Hematopoietic multipotent progenitor cell treated with erythropoietin and hydrocortisone succinate and interleukin-3 and kit ligand, for 6 days (in vitro differentiated cells): ENCODE measurements at places on chromosomes 16 and 17.

DNA sequence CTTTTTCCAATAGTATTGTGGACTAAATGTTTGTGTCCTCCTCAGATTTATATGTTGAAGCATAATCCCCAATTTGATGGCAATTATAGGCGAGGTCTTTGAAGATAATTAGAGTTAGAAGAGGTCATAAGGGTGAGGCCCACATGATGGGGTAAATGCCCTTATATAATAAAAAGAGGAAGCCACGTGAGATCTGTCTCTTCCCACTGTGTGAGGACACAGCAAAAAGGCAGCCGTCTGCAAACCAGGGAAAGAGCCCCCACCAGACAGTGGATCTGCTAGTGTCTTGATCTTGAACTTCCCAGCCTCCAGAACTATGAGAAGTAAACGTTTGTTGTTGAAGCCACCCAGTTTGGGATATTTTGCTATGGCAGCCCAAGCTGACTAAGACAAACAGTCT, 76.0 kb downstream of the LYRM1 start:
- peak; percentile 29 for DNase-seq

DNA sequence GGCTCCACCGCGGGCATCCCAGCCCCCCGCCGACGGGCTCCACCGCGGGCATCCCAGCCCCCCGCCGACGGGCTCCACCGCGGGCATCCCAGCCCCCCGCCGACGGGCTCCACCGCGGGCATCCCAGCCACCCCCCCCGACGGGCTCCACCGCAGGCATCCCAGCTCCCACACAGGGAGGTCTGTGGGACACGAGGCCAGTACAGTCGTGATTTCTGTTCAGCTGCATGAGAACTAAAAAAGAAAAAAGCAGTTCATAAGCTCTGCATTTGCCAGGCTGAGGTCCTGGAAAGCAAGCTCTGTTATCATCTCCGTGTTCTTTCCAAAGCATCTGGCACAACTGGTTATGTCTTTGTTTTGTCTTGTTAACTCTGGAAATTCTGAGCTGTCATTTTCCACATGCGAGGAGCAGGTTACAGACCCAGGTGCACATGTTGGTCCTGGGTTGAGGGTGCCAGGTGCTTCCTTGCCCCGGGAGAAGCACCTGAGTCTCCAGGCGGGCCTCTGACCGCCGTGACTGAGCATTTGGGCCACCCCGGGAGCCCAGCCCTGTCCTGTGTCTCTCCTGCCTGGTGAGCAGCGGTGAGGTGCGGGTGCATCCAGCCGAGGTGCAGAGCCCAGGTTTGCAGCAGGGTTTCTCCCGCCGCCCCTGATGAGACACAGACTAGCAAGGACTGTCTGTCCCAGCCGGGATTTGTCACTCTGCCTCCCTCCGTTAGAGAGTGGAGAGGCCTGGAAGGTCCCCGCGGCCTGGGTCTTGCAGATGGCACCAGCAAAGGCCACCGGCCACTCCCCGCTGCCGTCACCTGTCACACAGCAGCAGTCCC, 9.9 kb upstream of the WFIKKN1 start:
- DNase-seq: no peak

DNA sequence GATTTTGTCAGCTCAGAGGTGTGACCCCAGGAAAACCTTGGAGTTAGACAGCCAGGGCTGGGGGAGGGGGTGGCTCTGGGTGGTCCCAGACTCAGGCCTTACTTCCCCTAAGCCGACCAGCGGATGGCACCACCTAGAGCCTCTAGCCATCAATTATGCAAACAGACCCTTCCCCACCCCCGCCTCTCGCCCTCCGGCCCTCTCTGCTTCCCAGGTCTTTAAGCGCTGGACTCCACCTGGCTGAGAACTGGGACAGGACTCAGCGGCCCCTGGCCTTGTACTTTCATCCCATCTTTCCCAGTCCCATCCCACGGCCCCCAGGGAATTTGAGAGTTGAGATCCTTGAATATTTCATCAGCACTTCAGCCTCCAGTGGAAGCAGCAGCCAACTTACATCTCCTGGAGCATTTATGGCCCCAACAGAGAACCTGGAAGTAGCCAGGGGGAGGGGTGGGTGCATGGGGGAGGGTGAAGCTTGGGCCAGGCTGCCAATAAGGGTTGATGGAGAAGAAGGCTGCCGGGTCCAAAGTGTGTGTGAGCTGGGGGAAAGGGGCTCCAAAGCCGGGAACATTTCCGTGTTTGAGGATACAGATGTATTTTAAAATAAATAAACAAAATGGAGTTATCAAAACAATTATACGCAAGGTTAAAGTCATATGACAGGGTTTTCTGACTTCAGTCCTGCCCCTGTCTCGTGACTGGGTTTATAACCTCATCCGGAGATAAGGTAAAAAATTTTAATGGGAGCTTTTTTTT, 7.5 kb upstream of the JUP start:
- no peak for DNase-seq

DNA sequence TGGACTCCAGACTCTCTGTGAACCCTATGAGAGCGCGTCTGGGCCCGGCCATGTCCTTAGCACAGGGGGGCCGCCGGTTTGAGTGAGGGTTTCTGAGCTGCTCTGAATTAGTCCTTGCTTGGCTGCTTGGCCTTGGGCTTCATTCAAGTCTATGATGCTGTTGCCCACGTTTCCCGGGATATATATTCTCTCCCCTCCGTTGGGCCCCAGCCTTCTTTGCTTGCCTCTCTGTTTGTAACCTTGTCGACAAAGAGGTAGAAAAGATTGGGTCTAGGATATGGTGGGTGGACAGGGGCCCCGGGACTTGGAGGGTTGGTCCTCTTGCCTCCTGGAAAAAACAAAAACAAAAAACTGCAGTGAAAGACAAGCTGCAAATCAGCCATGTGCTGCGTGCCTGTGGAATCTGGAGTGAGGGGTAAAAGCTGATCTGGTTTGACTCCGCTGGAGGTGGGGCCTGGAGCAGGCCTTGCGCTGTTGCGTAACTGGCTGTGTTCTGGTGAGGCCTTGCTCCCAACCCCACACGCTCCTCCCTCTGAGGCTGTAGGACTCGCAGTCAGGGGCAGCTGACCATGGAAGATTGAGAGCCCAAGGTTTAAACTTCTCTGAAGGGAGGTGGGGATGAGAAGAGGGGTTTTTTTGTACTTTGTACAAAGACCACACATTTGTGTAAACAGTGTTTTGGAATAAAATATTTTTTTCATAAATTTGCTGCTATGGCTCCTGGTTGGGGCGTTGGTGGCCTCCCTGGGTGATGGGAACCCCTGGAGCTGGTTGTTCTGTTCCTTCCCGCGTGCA, 23.1 kb downstream of the STAT5A start:
- peak; percentile 98 for DNase-seq

GRCh38 chr16:80583466-80583865, 42.7 kb downstream of the DYNLRB2 start:
- DNase-seq: no peak

- no peak for DNase-seq
These were observed 23.8 kb downstream of the SDK2 start for GRCh38 chr17:73620414-73620813.

DNA sequence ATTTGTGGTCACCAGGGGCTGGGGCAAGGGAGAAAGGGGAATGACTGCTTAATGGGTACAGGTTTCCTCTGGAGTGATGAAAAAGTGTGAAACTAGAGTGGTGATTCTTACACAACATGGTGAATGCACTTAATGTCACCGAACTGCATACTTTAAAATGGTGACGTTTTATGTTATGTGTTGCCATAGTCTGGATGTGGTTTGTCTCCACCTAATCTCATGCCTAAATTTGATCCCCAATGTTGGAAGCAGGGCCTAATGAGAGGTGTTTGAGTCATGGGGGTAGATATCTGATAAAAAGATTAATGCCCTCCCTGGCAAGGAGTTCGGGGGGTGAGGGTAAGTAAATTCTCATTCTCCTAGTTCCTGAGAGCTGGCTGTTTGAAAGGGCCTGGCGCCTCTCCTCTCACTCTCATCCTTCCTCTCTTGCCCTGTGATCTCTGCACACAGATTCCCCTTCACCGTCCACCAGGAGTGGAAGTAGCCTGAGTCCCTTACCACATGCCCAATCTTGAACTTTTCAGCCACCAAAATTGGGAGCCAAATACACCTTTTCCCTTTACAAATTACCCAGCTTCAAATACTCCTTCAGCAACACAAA, 15.3 kb downstream of the XPO6 start:
- DNase-seq: no peak

DNA sequence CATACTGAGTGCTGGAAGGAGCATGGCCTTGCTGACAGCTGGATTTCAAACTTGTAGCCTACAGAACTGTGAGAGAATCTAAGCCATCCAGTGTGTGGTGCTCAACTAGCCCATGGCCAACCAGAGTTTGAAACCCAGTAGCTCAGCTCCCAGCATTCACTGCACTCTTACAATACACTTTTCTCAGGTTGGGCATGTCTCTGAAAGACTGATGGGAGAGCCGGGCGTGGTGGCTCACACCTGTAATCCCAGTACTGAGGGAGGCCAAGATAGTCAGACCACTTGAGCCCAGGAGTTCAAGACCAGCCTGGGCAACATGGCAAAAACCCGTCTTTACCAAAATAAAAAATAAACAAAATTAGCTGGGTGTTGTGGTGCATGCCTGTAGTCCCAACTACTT, 3.8 kb downstream of the CPNE2 start:
- DNase-seq: no peak

GRCh38 chr17:4109449-4109848, 33.4 kb downstream of the ZZEF1 start:
- DNase-seq: no peak

DNA sequence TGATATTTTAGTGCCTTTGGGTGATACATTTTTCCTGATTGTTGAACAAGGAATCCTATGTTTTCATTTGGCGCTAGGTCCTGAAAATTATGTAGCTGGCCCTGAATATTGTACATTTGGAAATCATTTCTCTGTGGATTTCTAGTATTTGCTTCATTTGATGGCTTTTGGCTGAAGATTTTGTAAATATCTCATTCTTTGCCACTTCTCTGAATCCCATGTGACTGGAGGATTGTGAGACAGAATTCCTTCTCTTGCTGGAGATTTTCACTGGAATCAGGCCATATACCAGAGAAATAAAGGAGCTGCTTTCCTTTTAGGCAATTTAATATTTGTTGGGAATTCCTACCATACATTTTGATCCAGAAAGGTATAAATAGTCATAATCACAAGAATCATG, 8.6 kb downstream of the KRT28 start:
- DNase-seq: no peak

DNA sequence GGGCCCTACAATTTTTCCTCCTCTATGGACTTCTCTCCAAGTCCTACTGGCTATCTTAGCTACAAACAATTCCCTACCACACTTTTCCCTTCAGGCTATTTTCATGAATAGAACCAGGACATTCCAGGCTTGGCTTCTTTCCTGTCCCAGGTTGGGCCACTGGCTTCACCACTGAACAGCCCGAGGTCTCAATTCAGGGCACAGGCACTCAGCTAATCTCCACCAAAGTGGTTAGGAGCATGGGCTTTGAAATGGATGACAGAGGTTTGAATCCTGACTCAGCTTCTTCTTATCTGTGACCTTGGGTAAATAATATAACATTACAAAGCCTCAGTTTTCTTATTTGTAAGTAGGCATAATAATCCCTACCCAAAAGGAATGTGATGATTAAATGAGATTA, 50.9 kb upstream of the ZNF629 start:
- peak; percentile 14 for DNase-seq

GRCh38 chr16:29714972-29715371, 30.8 kb downstream of the C16orf54 start:
- DNase-seq: no peak

DNA sequence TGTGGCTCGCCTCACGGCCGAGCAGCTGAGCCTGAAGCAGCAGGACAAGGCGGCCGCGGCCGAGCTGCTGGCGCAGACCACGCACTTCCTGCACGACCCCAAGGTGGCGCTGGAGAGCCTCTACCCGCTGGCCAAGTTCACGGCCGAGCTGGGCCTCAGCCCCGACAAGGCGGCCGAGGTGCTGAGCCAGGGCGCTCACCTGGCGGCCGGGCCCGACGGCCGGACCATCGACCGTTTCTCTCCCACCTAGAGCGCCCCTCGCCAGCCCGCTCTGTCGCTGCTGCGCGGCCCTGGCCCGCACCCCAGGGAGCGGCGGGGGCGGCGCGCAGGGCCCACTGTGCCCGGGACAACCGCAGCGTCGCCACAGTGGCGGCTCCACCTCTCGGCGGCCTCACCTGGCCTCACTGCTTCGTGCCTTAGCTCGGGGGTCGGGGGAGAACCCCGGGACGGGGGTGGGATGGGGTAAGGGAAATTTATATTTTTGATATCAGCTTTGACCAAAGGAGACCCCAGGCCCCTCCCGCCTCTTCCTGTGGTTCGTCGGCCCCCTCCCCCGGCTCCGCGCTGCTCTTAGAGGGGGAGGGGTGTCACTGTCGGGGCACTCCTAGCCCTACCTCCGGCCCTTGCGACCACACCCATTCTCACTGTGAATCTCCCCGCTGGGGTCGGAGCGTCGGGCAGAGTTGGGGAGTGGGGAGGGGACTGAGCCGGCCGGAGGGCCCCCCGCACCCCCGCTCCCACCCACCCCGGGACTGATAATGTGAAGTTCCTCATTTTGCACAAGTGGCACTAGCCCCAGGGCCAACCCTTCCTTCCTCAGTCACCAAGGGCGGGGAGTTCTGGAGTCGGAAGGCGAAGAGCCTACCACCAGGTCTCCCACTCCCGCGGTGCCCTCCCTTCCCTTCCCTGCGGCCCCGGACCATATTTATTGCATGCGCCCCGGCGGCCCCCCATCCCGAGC, 4.0 kb downstream of the HIC1 start:
- DNase-seq: peak; percentile 85

DNA sequence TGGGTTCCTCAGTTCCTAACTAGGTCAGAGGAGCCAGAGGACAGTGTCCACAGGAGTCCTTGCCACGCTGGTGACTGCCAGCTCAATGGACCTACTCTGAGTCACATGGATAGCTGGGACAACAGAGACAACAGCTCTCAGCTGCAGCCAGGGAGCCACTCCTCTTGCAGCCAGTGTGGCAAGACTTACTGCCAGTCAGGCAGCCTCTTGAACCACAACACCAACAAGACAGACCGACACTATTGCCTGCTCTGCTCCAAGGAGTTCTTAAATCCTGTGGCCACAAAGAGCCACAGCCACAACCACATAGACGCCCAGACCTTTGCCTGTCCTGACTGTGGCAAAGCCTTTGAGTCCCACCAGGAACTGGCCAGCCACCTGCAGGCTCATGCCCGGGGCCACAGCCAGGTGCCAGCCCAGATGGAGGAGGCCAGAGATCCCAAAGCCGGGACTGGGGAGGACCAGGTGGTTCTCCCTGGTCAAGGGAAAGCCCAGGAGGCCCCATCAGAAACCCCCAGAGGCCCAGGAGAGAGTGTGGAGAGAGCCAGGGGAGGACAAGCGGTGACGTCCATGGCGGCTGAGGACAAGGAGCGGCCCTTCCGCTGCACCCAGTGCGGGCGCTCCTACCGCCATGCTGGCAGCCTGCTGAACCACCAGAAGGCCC, 6.7 kb downstream of the ZNF646 start:
- DNase-seq: no peak

DNA sequence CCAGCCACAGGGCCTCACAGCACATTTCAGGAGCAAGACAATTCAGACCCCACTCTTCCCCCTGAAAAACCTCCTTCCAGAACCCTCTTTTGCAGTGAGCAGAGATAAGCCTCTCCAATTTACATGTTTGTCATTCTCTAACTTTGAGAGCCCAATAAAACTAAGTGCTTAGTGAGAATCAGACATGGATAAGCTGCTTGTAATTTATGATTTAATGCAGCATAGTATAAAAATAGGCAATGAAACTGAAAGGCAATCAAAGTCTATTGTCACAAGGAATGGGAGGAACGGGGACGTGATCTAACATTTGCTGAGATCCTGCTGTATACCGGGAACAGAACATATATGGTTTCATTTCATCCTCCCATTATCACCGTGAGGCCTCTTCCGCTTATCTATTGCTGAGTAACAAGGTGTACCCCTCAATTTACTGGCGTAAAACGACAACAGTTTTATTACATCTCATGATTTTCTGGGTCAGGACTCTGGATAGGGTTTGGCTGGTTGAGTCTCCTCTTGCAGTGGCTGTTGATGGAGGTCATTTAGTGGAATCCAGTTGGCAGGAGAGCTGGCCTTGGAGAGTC, 597.4 kb downstream of the MAF start:
- no peak for DNase-seq
